ENCODE measurements at places on chromosomes 5 and 9.
A peak's percentile ranks its signal among the peaks of the same experiment; 100 is the strongest.

DNA sequence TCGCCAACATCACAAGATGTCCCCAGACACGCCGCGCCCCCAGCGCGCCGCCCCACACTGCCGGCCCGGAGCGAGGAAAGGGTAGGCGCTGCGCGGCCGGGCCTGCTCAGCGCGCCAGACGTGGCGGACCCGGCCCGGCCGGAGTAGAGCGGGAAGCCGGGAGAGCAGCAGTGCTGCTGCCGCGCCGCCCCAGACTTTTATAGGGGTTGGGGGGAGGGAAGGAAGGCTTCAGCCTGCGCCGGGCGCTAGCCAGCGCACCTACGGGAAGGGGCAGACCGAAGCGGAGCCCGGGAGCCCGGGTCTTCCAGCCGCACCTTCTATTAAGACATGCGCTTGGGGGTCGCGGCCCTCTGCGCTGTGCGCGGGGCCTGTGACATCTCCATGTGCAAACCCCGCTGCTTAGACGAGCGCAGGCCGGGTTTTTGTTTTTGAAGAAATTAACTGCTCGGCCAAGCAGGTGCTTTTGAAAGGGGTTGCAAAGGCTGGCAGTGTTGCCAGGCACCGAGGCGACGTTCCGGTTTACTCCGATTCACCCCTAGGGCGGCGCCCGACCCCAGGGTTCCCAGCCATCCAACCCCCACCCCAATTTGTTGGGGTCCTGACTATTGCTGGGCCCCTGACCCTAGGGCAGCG is 353 bp upstream of the PAX5 start:
- no peak for DNase-seq

- DNase-seq = peak; percentile 40
These were observed 87.9 kb upstream of the FSD1L start for GRCh38 chr9:105359892-105360291.

GRCh38 chr9:108083796-108084352 is 594.3 kb upstream of the KLF4 start:
- DNase-seq = no peak

DNA sequence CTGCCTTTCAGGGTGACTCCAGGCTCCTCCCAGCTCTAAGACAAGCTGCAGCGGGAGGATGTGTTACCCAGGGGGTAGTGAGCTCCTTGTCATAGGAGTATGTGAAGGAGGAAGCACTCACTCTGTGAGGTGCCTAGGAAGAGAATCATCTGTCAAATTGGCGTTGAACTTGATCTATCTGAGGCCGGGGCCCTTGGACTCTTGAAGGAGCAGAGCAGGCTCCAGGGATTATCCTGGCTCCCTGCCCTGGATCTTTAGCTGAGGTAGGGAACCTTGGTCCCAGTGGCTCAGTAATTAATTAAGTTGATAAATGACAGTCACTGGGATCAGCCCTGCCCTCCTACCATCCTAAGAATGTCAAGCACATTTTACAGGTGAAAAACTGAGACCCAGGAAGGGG is 15.5 kb downstream of the ADGRD2 start:
- no peak for DNase-seq

GRCh38 chr5:78755822-78756429 is 107.4 kb upstream of the LHFPL2 start:
- DNase-seq = no peak

DNA sequence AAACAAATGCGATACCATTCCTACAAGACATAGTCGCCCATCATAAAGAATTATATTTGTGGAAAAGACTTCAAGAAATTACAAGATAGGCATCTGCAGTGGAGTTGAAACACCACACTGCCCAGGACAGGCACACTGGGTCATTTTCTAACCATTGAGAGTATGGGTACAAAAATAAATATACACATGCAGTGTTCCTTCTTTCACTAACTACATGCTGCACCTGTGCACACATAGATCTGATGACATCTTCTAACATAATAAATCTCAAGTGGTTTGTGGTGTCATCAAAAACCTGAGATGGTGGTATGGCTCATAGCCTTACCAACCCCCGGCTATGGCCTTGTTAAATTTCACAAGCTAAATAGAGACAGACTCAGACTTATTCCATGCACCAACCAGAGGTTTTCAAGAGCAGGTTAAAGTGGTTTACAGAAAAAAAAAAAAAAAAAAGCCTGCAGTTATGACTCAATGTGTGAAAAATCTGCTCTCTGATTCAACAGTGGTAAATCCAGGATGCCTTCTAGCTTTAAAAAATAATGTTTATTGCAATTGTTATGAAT is 12.4 kb upstream of the NFIB start:
- DNase-seq = peak; percentile 79

DNA sequence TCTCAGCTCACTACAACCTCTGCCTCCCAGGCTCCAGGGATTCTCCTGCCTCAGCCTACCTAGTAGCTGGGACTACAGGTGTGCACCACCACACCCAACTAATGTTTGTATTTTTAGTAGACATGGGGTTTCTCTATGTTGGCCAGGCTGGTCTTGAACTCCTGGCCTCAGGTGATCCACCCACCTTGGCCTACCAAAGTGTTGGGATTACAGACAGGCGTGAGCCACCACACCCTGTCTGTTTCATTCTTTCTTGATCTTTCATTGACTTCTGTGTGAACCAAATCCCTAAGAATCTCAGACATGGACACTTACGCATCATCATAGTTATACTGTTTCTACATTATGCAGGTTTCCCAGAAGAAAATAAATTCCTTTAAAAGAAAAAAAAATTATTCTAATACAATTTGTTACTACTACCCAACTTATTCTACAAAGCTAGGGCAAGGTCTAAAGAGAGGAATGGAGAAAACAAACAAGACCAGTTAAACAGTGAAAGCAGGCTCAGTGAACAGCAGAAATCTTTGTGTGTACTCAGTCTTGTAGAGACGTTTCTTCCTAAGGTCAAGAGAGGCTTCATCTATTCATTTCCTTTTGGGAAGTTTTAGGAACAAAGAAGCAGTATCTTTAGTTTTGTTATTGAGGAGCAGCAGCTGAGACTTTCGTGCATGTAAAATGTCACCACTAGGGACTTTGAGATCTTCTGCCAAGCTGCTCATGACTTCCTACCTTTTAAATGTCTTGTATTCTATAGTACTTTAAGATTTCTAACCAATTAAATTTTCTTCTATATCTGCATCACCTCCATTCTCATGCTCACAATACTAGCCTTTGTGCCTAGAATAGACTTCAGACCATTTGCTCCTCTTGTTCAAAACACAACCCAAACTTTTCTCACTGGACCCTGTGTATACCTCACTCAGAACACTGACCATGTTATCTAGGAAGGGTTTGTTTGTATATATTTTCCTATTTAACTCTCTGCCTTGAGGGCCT is 5.6 kb upstream of the HMGCR start:
- no peak for DNase-seq

- no peak for DNase-seq
These were observed 329.5 kb downstream of the CCDC171 start for GRCh38 chr9:15882328-15882727.

GRCh38 chr5:154278908-154279307 is 88.4 kb downstream of the GALNT10 start:
- peak; percentile 20 for DNase-seq

DNA sequence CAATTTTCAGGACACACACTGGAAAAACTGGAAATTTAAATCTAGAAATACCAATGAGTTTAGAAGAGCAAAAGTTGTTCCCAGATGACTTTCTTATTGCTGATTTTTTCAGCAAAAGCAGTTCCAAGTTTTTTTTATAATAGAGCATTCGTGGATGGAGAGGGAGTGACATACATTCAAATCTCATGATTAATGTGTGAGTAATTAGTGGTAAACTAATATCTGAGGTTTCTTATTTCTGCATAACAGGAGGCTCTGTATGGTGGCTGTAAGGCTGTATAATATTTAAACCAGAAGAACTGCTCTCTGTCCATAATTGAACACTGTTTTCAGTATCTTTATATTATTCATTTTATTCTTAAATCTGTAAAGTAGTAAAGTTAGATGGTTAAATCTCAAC is 25.8 kb downstream of the LYSMD3 start:
- DNase-seq = no peak

- no peak for DNase-seq
These were observed 33.7 kb downstream of the GLDC start for GRCh38 chr9:6611865-6612264.

DNA sequence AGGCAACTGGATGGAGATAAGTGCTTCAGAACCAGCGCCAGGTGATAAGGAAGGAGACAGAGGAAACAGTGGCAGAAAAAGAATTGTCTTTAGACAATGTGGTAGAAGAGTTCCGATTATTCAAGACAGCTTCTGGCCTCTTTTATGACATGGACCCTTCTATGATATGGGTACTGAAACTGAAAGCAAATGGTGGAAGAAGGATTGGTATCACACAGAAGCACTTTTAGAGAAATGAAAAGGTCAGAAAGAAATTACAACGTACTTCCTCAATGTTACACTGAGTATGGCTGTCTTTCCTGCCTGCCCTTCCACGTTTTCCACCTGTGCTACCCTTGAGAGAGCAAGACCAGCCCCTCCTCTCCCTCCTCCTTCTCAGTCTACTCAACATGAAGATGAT is 959.3 kb downstream of the DNAH5 start:
- no peak for DNase-seq

- DNase-seq = no peak
These were observed 265.1 kb upstream of the TAS2R1 start for GRCh38 chr5:9895302-9895645.

- DNase-seq = no peak
These were observed 18.6 kb downstream of the ARPC5L start for GRCh38 chr9:124880501-124880900.

DNA sequence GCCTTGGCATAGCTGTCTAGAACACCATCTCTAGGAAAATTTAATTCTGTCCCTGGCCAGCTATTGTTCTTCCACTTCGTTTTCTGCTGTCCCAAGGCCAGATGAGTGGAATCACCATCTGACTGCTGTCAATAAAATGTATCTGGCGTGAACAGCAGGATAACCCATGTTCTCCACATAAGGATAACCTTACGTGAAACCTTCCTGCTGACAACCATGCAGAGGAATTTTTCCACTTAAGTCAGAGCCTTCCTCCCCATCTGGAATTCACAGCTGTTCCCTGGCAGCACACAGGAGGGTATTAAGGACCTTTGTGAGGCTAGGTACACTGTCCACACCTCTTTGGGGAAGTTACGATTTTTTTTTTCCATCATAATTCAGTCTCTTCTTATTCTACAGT is 28.6 kb downstream of the RNF44 start:
- no peak for DNase-seq

DNA sequence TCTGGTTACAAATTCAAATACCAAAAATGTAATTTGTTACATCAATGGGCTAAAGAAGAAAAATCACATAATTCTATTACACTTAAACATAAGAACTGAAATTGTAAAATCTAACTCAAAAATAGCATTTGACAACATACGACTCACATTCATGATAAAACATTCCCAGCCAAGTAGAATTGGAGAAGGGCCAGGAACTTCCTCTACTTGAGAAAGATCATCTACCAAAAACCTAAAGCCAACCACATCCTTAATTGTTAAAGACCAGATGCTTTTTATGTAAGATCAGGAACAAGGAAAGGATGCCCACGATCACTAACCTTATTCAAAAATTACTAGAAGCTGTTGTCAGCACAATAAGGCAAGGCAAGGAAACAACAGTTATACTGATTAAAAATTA is 1819.8 kb upstream of the C9orf72 start:
- DNase-seq = peak; percentile 35

DNA sequence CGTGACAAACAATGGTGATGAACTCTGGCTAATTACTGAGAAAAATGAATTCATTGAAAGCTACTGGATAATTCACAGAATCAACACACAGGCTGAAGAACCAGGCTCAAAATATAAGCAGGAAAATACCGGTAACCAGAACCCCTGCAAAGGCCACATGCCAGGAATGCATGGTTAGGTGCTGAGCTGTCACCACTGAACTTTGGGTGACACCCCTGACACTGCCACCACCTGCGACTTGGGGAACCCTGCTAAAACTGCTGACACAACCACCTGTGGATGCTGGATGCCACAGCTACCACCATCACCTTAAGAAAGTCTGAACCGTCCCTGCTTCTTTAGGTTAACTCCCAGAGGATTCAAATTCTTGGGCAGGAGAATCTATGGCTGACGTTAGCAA is 72.0 kb upstream of the NR4A3 start:
- peak; percentile 35 for DNase-seq
